Body of pancreas (tissue), 4 donors: ENCODE measurements at places on chromosomes 4 and X. TPM values are rescaled to one million over a fixed set of nuclear protein-coding genes. Genes with fewer than 3 reads are reported as not detected.
A peak's percentile ranks its signal among the peaks of the same experiment; 100 is the strongest.

HTN1 gene
- not detected for total RNA-seq

GRCh38 chr4:149531861-149532260 lies 283.8 kb downstream of the IQCM start:
- no peaks in the 10 kb centered on the region for H3K36me3 ChIP-seq
- H3K4me1 ChIP-seq = no peaks in the 10 kb centered on the region
- no peak overlapping the region for H3K27ac ChIP-seq
- no peak for DNase-seq
- H3K27me3 ChIP-seq = no peaks in the 10 kb centered on the region

- no peak overlapping the region for H3K4me3 ChIP-seq
- H3K4me1 ChIP-seq = no peaks in the 10 kb centered on the region
- no peaks in the 10 kb centered on the region for H3K27me3 ChIP-seq
- no peaks in the 10 kb centered on the region for H3K36me3 ChIP-seq
- no peak overlapping the region for H3K27ac ChIP-seq
Observed at GRCh38 chr4:83022724-83023450, 12.1 kb upstream of the COPS4 start.

DNA sequence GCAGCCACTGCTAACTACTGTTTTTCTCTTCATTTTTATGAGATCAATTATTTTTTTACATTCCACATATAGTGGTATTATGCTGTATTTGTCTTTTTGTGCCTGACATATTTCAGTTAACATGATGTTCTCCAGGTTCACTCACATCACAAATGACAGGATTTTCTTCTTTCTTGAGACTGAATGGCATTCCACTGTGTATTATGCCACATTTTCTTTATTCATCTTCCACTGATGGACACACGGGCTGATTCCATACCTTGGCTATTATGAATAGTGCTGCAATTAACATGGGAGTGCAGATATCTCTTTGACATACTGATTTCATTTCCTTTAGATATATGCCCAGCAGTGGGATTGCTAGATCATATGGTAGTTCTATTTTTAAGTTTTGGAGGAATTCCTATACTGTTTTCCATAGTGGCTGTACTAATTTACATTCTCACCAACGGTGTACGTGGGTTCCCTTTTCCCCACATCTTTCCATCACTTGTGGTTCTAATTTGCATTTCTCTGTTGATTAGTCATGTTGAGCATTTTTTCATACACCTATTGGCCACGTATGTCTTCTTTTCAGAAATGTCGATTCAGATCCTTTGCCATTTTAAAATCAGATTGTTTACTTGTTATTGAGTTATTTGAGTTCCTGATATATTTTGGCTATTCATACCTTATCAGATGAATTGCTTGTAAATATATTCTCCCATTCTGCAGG lies 14.9 kb upstream of the ZCCHC4 start:
- H3K27ac ChIP-seq = no peak overlapping the region
- H3K4me3 ChIP-seq = no peak overlapping the region
- peaks cover 14% of the 10 kb centered on the region for H3K4me1 ChIP-seq
- DNase-seq = no peak

DNA sequence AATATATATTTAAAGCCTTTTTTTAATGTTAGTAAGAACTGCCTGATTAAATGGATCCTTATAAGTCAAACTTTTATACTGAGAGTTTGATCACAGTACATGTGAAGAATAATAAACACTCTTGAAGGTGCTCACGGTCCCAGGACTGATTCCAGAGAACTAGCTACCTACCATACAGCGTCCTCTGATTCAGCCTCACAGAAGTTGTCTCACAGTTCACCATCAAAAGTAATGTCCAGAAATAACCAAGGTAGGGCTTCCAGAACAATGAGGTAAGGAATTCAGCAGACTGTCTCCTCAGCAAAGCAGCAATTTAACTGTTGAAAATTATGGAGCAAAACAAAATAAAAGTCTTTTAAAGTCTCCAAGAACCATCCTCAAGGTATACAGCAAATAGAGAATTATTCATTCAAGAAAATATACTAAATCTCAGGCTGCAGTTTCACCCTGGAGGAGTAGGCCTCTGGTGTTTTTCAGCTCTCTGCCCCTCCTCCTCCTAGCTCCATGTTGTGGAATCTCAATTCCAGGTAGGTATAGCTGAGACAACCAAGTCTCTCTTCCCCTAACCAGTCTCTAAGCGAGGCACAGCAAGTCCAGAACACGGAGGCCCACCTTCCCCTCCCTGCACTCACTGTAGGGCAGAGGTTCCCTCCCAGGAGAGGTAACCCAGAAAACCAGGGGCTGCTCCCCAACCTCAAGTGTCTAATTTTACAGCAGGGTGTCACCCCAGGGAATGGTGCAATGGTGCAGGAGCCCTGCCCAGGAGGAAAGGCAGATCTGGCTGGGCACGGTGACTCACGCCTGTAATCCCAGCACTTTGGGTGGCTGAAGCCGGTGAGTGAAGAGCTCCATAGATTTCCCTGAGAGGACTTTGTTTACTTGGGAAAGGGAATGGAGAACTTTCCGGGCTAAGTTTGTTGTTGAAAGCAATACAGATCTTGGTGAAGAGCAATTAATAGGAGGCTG lies 28.6 kb downstream of the FAM241A start:
- H3K4me1 ChIP-seq = no peaks in the 10 kb centered on the region
- DNase-seq = no peak
- H3K36me3 ChIP-seq = no peaks in the 10 kb centered on the region
- no peak overlapping the region for H3K27ac ChIP-seq
- H3K27me3 ChIP-seq = no peaks in the 10 kb centered on the region
- H3K4me3 ChIP-seq = no peak overlapping the region

DNA sequence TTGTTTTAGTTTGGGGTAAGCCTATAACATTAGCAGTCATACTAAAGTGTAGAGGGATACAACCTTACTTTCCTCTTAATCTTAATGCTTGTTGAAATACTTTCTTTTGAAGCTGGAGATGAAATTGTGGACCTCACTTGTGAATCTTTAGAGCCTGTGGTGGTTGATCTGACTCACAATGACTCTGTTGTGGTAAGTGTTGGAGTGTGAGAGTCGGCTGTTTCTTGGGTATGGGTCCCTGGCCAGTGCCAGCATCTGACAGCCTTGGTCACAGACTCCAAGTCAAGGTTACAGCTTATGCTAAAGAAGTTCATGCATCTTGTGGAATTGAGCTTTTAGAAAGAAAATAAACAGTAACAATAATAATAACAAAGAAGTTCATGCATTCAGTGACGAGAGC lies 31.6 kb downstream of the RNF4 start:
- no peak overlapping the region for H3K27ac ChIP-seq
- H3K4me1 ChIP-seq = no peaks in the 10 kb centered on the region
- H3K36me3 ChIP-seq = no peaks in the 10 kb centered on the region
- DNase-seq = no peak

- no peak overlapping the region for H3K27ac ChIP-seq
- no peaks in the 10 kb centered on the region for H3K27me3 ChIP-seq
- no peak for DNase-seq
- no peak overlapping the region for H3K4me3 ChIP-seq
- H3K4me1 ChIP-seq = no peaks in the 10 kb centered on the region
- H3K36me3 ChIP-seq = no peaks in the 10 kb centered on the region
Observed at GRCh38 chr4:24164054-24164693, 274.3 kb upstream of the PPARGC1A start.

GRCh38 chr4:188295899-188296298 lies 156.7 kb downstream of the TRIML1 start:
- no peaks in the 10 kb centered on the region for H3K4me1 ChIP-seq
- H3K4me3 ChIP-seq = no peak overlapping the region
- H3K27ac ChIP-seq = no peak overlapping the region

GRCh38 chr4:126560794-126561193 lies 1072.0 kb upstream of the INTU start:
- no peak overlapping the region for H3K27ac ChIP-seq
- H3K4me3 ChIP-seq = no peak overlapping the region
- no peaks in the 10 kb centered on the region for H3K36me3 ChIP-seq
- DNase-seq = no peak
- H3K27me3 ChIP-seq = no peaks in the 10 kb centered on the region
- H3K4me1 ChIP-seq = no peaks in the 10 kb centered on the region

DNA sequence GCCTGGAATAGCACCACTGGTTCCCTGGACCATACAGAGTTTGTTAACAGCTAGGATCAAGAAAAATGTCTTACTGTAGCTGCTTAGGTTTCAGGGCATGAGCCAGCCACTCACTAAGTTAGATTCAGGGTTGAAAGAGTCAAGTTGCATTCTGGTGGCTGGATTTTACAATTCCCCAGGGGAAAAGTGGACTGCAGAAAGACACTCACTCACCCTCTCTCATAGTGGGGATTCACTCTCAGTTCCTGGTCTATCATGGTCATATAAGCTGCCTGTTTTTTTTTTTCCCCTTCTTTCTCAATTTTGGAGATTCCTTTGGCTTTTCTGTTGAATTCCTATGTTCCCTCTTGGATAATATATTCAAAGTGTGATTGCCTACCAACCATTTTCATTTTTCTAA lies 744.2 kb upstream of the GRIA3 start:
- H3K36me3 ChIP-seq = no peaks in the 10 kb centered on the region
- no peak for DNase-seq
- no peak overlapping the region for H3K4me3 ChIP-seq
- no peaks in the 10 kb centered on the region for H3K4me1 ChIP-seq
- no peak overlapping the region for H3K27ac ChIP-seq
- no peaks in the 10 kb centered on the region for H3K27me3 ChIP-seq

DNA sequence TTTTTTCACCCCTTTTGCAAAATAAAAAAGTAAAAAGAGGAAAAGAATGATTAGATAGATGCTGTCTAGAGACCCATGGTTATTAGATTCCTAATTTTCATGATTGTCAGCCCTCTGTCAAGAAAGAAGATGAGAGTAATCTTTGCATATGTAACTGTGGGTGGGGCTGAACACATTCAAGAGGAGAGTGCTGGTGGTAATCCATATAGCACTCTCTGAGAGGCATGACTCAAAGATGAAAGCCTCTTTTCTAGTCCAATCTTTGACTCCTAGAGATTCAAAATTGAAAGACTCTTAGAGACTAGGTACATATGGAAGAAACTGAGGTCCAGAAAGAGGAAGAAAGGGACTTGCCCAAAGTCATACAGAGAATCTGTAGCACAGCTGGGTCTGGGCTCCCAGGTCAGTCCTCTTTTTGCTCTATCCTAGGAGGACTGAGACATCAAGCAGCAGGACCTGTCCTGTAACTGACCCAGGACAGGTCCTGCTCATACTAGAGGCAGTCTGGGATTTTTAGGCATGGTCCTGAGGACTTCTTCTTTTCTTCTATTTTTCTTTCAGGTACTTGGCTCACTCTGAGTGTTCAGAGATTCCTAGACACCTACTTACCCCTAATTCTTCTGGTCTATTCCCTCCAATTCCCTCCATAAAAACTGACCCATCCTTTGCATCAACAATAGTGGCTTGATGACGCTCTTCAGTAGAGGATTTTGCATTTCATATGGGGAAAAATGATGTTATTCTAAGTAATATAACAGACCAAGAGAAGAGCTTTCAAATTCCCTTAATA lies 23.8 kb downstream of the VSIG4 start:
- no peaks in the 10 kb centered on the region for H3K36me3 ChIP-seq
- H3K27ac ChIP-seq = no peak overlapping the region
- no peaks in the 10 kb centered on the region for H3K4me1 ChIP-seq
- no peak for DNase-seq
- H3K4me3 ChIP-seq = no peak overlapping the region

- no peaks in the 10 kb centered on the region for H3K27me3 ChIP-seq
- peak; percentile 60 for DNase-seq
- no peak overlapping the region for H3K4me3 ChIP-seq
- no peaks in the 10 kb centered on the region for H3K4me1 ChIP-seq
- H3K27ac ChIP-seq = no peak overlapping the region
- no peaks in the 10 kb centered on the region for H3K36me3 ChIP-seq
Observed at GRCh38 chrX:17689971-17690409, 47.3 kb upstream of the SCML1 start.

DNA sequence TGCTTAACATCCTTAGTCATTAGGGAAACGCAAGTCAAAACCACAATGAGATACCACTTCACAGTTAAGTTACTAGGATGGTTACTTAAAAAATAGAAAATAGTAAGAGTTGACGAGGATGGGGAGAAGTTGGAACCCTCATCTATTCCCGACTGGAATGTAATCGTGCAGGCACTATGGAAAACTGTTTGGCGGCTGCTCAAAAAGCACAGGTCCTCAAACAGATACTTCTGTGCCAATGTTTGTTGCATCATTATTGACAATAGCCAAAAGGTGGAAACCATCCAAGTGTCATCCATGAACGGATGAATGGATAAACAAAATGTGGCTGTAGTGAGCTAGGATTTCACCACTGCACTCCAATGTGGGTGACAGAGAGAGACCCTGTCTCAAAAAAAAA lies 11.7 kb downstream of the CTAG1B start:
- H3K36me3 ChIP-seq = no peaks in the 10 kb centered on the region
- no peak for DNase-seq
- no peaks in the 10 kb centered on the region for H3K4me1 ChIP-seq
- H3K27ac ChIP-seq = no peak overlapping the region
- H3K4me3 ChIP-seq = no peak overlapping the region
- H3K27me3 ChIP-seq = no peaks in the 10 kb centered on the region

DNA sequence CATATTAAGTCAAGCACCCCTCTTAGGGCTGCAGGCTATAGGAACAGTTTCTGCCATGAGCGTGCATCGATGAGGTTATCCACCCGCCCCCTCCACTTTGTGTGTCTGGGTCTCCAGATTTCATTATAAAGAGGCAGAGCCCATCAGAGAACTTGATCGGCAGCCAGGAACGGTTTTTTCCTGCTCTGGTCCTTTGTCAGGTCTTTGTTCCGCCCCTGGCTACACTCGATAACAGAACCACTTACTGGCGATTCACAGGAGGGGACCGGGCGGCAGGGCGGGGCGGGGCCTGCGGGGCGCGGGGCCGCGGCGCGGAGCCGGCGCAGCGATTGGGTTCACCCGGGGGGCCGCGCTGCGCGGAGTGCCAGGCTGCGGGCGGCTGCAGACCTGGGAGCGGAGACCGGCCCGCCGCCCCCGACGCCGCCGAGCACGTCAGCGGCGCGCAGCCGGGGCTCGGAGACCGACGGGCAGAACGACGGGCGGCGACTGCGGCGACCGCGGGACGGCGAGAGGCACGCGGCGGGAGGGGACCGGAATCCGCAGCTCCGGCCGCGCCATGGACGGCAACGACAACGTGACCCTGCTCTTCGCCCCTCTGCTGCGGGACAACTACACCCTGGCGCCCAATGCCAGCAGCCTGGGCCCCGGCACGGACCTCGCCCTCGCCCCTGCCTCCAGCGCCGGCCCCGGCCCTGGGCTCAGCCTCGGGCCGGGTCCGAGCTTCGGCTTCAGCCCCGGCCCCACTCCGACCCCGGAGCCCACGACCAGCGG lies at the start of gene SLC10A4:
TSS of gene SLC10A4 (plus strand) at position 338 of the 771 bp plus-strand sequence. CDS start at position 557, 219 bp downstream.
- peaks cover 10% of the 10 kb centered on the region for H3K27me3 ChIP-seq
- peaks cover 7% of the 10 kb centered on the region for H3K4me1 ChIP-seq
- DNase-seq = no peak

- no peaks in the 10 kb centered on the region for H3K4me1 ChIP-seq
- no peaks in the 10 kb centered on the region for H3K36me3 ChIP-seq
- no peaks in the 10 kb centered on the region for H3K27me3 ChIP-seq
- no peak overlapping the region for H3K4me3 ChIP-seq
- no peak for DNase-seq
- H3K27ac ChIP-seq = no peak overlapping the region
Observed at GRCh38 chrX:39470588-39471407, 627.0 kb downstream of the BCOR start.

DNA sequence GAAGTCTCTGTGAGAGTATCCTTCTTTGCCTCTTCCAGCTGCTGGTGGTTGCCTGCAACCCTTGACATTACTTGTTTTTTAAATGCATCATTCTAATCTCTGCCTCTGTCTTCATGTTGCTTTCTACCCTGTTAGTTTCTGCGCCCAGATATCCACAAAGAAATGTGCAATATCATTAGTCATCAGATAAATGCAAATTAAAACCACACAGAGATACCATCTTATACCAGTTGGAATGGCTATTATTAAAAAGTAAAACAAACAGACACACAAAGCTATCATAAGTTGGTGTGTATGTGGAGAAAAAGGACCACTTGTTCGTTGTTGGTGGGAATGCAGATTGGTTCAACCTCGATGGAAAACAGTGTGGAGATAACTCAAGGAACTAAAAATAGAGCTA lies 517.4 kb downstream of the FAT4 start:
- no peaks in the 10 kb centered on the region for H3K4me1 ChIP-seq
- no peaks in the 10 kb centered on the region for H3K36me3 ChIP-seq
- H3K27ac ChIP-seq = no peak overlapping the region
